Left renal pelvis (tissue), 4 donors: ENCODE measurements at places on chromosomes 12 and 14.

DNA sequence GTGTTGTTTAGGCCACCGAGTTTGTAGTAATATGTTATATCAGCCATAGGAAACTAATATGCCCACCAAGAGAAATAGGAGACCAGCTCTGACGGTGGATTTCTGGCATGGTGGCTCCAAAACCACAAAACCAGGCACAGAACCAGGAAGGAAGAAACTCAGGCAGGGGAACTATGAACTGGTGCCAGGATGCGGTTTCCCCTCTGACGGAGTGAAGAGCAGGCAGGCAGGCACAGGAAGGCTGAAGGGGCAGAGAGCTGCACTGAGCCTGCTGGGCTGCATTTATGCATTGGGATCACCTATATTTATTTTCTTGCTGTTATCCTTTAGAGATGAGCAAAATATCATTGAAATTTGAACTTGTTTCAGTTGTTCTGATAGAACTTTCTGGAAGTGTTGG, 479.4 kb downstream of the VRK1 start:
- no peak for DNase-seq

GRCh38 chr12:67202678-67203012, 66.5 kb upstream of the CAND1 start:
- DNase-seq = no peak

GRCh38 chr12:108175310-108175709, 46.2 kb downstream of the WSCD2 start:
- DNase-seq = no peak

DNA sequence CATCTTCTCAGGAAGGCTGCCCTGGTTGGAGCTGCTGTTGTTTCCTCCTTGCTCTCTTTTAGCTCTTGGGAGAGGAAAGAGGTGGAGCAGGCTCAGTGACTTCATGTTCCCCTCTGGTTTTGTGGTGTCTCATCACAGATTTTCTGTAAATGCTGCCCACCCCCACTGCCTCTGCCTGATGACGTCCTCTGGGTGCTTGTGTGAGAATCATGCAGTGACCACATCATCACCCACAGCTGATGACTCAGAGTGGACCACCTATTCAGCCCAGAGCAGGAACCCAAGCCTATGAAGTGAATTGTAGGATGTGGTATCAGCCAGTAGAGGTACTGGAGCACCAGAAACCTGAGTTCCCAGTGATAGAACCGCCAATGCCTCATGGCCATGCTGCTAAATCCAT, at the start of gene GZMB:
Gene GZMB (minus strand): TSS at position 33 of the 400 bp plus-strand sequence. CDS start 30 bp downstream, at position 3.
- no peak for DNase-seq

DNA sequence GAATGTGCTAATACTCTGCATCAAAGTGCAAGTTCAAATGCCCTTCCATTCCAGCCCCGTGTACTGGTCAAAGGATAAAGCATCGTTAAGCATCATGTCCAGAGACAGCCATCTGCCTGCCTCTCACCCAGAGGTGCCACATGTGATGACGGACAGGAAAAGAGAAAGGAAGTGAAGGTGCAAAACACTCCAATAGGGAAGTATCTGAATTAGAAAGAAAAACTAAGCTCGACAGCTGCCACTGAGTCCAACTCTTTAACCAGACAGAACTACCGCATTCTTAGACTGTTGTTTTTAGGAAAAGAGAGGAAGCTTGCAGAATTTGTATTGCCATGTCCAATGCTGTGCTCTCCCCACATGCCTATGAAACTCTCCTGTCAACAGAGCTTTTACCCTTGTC, 465.0 kb upstream of the SOX5 start:
- DNase-seq = no peak

DNA sequence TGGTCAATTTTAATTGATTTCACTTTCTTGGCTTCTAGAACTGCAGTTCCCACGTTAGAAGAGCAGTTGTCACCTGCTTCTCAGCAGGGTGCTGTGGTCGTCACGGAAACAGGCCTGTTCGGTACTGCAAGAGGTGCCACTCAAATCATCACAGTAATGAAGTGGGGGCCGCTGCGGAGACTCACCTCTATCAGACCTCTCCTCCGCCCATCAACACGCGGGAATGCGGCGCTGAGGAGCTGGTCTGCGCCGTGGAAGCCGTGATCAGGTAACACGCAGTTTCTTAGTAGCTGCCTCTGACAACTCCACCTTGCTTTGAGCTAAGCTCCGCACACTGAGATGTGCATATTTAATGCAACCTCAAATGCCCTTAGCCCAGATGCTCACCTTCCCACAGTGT, 107.2 kb downstream of the UNC79 start:
- DNase-seq = no peak

DNA sequence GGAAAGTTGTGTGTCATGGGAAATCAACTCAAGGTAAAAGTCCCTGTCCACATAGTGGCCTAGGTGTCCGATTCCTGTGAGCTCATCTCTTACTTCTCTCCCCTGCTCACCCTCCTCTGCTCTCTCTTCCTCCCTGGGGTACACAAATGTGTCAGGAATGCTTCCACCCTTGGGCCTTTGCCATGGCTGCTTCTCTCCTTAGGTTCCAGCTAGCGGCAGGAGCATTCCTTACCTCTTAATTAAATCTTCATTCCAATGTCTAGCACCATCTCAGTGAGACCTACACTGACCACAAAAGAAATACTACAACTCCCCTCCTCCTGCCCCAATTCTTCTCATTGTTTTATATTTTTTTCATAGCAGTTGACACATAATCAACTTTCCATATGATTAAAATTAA, 298.6 kb downstream of the PDZRN4 start:
- no peak for DNase-seq

DNA sequence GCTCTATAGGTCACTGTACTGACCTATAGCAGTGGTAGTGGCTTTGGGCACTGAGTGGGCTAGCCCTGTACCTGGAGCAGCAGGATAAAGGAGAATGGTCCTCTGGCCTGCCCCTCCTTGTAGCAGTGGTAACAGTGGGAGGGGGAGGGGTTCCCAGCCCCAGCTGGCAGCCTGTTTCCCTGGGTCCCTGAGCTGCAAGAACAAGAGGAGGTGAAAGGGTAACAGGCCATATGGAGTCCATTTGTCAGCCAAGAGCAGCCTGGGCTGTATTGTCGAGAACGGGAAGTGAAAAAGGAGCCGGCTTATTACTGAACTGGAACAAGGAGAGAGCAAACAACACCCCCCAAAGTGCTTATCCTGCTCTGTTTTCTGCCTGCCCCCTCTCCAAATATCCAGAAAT, 73.8 kb upstream of the SRSF5 start:
- peak; percentile 56 for DNase-seq

GRCh38 chr14:90266441-90267154, 10.2 kb downstream of the PSMC1 start:
- DNase-seq = no peak

DNA sequence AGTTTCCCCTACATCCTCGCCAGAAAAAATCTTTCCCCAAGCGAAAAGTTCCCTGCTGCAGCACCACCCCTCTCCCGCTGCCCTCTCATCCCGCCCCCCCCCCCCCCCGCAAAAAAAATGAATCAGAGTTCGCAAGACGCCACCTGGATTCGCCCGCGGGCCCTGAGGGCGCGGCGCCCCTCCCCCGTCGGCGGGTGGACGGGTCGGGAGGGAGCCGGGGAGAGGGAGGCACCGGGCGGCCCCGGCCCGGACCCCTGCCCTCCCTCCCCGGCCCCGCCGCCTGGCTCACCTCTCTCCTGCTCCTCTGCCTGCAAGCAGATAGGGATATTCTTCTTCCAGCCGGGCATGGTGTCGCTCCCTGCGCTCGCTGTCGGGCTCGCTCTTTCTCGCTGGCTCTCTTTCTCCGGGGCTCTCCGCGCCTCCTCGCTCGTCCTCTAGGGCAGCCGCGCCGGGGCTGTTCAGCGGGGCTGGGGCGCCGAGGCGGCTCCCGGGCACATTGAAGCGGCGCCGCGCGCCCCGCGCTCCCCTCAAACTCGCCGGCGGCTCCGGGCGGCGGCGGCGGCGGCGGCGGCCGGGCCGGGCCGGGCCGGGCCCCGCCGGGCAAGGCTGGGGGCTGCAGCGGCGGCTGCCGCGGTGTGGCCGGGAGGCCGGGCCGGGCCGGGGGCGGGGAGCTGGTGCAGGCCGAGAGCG, 200.3 kb upstream of the CAND1 start:
- DNase-seq = no peak

- DNase-seq = no peak
Measured at GRCh38 chr12:79843978-79844377, 90.9 kb downstream of the PPP1R12A start.

DNA sequence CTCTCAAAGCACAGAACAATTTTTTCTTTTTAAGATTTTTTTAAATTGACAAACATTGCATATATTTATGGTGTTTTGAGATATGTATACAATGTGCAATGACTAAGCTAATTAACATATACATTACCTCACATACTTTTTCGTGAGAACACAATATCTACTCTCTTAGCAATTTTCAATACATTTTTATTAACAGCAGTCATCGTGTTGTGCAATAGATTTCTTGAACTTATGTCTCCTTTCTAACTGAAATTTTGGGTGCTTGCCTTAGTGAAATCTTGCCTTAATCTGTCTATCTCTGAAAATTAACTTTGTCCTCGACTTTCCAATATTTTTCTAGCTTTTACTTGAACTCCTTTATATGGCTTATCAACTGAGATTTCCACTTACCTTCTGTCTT, 6.8 kb downstream of the OR10A7 start:
- DNase-seq = no peak

DNA sequence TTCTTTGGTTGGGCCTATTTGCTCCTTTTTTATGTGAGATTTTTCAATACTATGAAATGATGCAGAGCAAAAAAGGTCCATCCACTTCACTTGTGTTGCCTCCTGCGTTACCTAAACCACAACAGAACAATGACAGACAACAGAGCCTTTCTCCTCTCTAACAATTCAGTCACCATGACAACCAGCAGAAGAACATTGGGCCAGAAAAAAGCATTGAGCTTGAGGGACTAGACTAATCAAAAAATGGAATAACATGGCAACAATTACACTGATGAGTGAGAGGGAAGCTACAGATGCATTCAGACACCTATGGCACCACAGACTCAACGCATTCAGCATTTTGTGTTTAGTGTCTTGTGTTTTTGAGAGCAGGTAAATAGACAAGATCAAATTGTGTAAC, 44.6 kb upstream of the PTCSC3 start:
- no peak for DNase-seq

GRCh38 chr14:69979882-69980281, 100.7 kb downstream of the SMOC1 start:
- no peak for DNase-seq

DNA sequence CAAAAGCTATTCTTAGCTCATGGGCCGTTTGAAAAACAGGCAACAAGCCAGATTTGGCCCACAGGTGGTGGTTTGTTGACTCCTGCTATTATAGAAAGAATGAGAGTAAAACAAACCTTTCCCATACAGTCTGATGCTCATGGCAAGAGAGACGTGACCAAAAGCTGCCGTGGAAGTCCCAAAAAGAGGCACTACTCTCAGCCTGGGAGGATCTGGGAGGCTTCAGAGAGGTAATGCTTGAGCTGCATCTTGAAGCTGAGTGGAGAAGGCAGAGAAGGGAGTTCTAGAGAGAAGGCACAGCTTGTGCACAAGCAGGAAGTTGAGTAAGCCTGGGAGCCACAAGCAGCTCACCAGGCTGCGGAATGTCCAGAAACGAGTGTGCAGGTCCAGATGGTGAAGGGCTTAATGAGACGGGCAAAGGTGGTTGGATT, 9.6 kb downstream of the PLXNC1 start:
- no peak for DNase-seq
